Hepatic stellate cell (primary cell): ENCODE measurements at places on chromosomes 2 and 18.

- DNase-seq: no peak
These were observed 19.5 kb upstream of the ASXL3 start for GRCh38 chr18:33558529-33558928.

GRCh38 chr18:61995618-61996017, 102.8 kb upstream of the RNF152 start:
- DNase-seq: no peak

DNA sequence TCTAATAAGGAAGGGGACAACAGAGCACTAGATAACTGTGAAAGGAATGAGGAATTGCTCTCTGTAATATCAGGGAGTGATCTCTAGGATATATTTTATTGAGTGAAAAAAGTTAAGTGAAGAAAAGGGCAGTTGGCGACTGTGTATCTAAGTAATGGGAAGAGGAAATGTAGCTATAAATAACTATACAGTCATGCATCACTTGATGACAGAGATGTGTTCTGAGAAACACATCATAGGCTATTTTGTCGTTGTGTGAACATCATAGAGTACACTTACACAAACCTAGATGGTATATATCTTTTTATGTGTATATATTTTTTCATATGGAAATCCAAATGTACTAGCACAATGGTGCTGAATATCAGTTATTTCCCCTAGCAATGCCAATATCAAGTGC, 329.3 kb downstream of the TXNL1 start:
- DNase-seq: no peak

GRCh38 chr18:74724186-74724585, 126.5 kb downstream of the ZNF407 start:
- peak; percentile 9 for DNase-seq

DNA sequence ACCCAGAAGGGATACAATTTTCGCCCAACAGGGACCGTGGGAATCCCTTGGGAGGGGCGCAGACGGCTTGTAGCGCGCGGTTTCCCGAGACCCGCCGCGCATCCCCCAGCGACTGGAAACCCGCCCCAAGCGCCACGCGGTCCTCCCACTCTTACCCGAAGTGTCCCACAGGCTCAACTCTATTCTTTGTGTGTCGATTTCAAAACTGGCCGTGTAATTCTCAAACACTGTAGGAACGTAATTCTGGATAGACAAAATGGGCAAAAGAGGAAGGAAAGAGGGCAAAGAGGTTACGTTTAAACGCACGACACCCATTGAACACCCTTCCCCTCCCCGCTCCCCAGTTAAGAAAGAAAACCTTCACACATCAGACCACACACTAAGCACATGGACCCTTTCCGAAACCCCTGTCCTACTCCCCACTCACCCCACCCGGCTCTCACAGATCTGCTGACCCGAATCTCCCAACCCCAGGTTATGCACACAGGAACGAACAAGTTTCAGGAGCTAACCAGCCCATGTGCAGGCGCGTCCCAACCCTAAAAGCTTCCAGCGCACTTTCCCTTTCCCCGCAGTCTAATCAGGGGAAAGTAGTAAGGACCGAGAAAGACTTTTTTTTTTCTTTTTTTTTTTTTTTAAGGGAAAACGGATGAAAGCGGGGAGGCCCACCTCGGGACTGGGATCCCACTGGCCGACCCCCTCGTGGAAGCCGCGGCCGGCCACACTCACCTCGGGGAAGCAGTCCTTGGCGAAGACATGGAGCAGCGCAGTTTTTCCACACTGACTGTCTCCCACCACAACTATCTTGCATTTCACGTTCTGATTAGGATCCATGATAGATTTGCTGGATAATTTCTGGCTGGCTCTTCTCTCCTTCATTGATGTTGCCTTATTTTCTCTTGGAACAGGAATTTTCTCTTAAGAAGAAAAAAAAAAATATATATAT, 655 bp downstream of the RND3 start:
- DNase-seq: peak; percentile 32

DNA sequence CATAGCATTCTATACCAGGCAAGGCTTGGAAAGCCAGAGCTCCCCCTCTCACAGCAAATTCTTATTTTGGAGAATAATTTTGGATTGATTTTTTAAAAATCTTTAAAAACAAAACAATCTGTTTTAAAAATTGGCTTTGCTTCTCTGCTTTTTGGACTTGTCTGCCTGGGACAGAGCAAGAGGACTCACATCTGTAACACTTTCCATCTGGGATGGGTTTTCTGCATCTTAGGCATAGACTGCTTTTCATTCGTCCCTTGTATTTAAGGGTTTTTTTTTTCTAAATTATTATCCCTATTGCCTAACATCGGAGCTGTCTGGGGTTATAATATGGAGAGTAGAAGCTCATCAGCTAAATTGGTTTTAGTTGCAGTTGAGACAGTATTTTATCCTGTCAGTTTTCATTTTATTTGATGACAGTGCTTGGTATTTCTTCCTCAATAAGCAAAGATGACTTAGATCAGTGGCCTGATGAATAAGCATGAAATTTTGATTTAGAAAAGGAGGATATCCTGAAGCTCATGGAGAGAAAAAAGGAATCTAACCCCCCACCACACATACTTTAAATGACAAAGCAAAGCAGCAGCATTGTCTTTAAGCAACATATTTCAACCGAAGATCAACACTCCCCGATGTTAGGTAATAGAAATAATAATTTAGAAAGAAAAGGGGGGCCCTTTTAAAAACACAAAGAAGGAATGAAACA, 2.3 kb upstream of the FZD7 start:
- DNase-seq: no peak

DNA sequence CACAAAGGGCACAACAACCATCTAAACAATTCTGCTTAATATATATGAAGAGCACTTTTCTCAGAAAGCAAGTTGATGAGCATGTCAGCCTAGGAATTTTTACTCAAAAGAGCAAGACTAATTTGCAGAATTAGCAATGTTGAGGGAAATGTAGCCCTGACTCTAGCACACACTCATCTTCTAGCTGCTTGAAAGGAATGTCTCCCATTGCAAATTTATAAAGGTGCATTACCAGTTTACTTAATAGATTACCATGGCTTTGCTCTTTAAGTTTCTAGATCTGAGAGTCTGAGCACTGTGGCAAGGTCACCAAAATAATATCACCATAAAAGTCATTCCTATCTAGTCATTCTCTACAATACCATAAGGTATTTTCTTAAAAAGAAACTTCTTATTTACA, 40.8 kb downstream of the USP40 start:
- DNase-seq: no peak

DNA sequence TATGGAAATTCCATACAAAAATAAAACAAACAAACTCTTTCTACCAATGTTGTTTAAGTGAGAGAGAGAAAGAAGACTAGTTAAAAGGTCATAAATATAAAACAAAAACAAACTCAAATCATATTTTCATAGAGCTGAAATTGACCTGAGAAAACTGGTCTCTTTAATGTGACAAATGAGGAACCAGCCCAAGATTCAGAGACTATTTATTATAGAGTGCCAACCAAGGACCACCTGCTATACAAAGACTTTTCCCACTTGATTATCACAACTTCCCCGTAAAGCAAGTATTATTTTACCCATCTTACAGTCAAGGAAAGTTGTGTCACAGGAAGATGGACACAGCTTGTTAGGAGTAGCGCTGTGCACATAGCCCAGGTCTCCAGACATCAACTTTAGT, 13.3 kb downstream of the ANKRD44 start:
- DNase-seq: no peak

GRCh38 chr2:240988146-240988545, 10.3 kb upstream of the SNED1 start:
- DNase-seq: no peak

DNA sequence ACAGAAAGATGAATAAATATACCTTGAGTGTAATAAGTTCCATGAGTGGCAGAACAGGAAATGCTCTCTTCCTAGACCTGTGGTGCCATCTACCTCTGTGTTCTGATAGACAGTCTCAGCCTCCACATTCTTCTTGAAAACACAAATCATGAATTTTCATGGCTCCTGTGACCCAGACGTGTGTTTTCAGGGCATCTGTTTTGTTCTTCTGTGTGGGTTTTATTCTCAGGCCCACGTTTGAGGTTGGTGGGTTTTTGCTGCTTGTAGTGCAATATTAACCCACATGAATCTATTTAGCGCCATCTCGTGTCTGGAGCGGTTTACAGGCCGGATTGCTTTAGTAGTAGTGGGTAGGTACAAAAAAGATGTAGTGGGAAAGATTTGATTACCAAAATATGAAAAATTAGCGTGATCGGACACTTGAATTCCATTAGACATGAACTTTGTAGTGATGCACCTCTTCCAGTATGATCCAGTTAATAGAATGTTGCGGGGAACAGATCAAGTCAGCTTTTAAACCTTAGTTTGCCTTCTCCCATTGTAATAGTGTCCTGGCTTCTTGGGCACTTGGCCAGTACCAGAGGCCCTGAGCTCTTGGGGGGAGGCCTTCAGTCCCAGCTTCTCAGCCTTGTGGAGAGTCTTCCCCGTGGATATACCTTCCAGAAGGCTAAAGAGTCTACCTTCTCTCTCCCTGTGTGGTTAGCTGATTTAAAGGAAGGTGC, 256.5 kb downstream of the TPGS2 start:
- peak; percentile 41 for DNase-seq

DNA sequence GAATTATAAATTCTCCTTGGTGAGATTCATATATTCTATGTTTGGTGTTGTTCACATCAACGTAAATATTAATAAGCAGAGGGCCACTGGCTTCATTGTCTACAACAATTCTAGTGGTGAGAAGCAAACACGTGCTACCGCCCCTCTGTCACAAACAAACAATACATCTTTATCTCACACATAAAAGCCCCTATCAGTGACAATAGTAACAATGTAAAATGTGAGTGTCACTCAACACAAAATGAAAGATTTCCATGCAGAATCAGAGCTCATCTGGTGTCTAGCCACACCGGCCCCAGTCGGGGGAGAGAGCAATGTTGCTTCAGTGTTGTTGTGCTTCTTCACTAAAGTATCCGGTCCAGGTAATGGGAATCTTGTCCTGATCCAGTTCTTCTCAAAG, 932.6 kb downstream of the SOCS6 start:
- no peak for DNase-seq

GRCh38 chr2:212037062-212037461, 501.5 kb downstream of the ERBB4 start:
- no peak for DNase-seq

DNA sequence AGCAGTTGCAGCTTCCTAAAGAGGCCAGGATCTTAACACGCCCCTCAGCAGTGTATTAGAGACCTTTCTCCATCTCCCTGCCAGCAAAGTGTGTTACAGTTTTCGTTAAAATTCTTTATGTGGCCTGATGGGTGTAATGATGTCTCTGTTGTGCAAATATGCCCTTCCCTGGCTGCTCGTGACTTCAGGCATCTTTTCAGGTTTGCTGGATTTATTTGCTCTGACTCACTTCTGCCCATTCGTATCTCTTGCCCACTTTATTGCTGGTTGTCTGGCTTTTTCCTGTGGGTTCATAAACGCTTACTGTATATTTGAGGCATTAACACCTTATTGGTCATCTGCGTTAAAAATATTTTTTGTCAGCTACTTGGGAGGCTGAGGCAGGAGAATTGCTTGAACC, 134.5 kb downstream of the ASB1 start:
- no peak for DNase-seq

GRCh38 chr2:111161971-111162370, 41.3 kb downstream of the BCL2L11 start:
- no peak for DNase-seq

DNA sequence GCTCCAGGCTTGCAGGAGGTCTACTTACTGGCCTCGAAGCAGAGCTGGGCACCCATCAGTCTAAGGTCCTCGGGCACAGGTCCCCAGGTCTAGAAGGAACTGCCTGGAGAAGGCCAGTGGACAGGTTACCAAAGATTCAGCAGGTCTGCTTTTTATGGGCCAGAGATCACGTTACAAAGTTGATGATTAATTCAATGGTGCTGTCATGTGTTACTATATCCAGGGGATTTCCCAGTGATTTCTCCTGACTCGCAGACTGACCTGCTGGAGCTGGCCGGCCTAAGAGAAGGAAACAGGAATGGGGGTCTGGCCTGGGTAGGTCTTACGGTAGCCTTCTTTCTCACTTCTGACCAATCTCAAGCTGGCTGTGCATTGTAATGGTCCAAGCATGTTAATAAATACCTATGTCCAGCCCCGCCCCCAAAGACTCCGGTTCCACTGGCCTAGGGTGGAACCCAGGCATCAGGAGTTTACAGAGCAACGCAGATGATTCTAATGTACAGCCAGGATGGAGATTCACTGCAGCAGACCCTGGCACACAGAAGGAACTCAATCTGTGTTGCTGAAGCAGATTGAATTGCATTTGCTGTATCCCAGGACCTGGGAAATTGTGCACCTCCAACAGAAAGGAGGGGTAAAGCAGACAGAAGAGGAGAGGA, at the start of gene NEURL3:
Gene NEURL3 (minus strand): TSS at position 127 of the 659 bp plus-strand sequence. CDS start 71 bp downstream, at position 56.
- peak; percentile 40 for DNase-seq

GRCh38 chr2:67790622-67791021, 272.2 kb downstream of the C1D start:
- DNase-seq: peak; percentile 50

- DNase-seq: peak; percentile 83
These were observed 13.0 kb upstream of the FAHD2A start for GRCh38 chr2:95389245-95390119.

- DNase-seq: no peak
These were observed 569 bp downstream of the TMX3 start for GRCh38 chr18:68714366-68714711.

GRCh38 chr2:4973973-4974372, 718.2 kb upstream of the SOX11 start:
- DNase-seq: no peak

DNA sequence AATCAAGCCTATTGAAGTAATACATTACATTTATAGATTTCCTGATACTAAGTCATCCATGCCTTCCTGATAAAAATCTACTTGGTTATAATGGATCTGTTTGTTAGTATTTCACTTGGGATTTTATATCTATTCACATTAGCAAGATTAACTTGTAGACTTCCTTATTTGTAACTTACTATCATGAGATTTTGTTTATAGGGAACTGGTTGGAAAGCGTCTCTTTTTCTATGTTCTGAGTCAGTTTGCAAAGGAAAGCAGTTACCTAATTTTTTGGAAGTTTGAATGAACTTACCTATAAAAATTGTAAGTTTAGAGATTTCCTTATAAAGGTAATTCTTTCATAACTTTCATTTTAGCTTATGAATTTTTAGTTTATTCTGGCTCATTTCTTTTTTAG, 141.4 kb downstream of the SMAD7 start:
- no peak for DNase-seq

GRCh38 chr2:10846110-10846861, 33.7 kb upstream of the PDIA6 start:
- no peak for DNase-seq

DNA sequence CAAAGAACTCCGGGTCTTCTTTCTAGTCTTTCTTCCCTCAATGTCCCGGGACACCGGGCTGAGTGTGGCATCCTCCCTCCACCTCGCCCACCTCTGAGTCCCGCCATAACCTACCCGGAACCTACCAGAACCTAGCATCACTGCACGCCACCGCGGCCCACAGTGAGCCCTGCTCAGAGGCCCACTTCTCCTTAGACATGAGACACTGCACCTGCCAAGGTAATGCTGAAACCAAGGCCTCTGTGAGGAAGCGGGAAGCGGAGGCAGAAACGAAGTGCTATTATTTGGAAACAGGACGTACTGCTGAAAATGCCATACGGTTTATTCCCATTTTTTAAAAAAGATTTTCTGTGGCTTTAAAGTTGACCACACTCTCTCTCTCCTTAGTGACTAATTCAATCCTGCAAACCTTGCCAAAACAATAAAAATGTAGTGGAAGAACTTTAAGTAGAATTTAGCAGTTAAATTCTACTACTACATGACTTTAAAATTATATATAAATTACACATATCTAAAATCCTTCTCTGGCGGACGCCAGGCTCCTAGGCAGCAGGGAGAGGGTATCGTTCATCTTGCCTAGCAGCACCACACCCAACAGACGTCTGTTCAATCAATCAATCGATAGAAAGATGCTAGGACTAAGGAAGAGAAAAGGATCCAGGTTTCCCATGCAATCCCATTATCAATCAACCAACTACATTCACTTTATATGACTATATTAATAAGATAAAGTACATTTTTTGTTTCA, 82.0 kb downstream of the ZNF516 start:
- no peak for DNase-seq
